ENCODE measurements at places on chromosomes 13 and 19. TPM values are rescaled to one million over a fixed set of nuclear protein-coding genes. Genes with fewer than 3 reads are reported as not detected.

- DNase-seq = peak; percentile 26
Observed at GRCh38 chr13:30971575-30971974, 39.1 kb downstream of the TEX26 start.

DNA sequence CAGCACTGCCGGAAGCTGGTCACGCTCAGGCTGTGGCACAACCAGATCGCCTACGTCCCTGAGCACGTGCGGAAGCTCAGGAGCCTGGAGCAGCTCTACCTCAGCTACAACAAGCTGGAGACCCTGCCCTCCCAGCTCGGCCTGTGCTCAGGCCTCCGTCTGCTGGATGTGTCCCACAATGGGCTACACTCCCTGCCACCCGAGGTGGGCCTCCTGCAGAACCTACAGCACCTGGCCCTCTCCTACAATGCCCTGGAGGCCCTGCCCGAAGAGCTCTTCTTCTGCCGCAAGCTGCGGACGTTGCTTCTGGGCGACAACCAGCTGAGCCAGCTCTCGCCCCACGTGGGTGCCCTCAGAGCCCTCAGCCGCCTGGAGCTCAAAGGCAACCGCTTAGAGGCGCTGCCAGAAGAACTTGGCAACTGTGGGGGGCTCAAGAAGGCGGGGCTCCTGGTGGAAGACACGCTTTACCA is 3.2 kb upstream of the MAP2K7 start:
- DNase-seq = no peak

DNA sequence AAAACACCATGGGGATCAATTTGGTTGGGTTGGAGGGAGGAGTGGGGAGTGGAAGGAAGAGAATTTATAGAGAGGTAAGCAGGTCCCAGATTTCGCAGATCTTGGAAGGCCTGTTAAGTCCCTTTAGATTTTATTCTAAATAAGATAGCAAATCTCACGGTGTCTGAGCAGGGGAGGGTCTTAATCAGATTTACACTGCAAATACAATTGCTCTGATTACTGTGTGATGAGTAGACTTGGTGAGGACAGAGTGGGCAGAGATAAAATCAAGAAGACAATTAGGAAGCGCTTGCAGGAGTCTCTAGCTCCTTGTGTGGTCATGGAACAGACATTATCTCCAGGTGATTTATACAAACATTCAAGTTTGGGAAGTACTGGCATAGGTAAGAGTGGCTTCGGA is 126.0 kb downstream of the GPC6 start:
- no peak for DNase-seq

DNA sequence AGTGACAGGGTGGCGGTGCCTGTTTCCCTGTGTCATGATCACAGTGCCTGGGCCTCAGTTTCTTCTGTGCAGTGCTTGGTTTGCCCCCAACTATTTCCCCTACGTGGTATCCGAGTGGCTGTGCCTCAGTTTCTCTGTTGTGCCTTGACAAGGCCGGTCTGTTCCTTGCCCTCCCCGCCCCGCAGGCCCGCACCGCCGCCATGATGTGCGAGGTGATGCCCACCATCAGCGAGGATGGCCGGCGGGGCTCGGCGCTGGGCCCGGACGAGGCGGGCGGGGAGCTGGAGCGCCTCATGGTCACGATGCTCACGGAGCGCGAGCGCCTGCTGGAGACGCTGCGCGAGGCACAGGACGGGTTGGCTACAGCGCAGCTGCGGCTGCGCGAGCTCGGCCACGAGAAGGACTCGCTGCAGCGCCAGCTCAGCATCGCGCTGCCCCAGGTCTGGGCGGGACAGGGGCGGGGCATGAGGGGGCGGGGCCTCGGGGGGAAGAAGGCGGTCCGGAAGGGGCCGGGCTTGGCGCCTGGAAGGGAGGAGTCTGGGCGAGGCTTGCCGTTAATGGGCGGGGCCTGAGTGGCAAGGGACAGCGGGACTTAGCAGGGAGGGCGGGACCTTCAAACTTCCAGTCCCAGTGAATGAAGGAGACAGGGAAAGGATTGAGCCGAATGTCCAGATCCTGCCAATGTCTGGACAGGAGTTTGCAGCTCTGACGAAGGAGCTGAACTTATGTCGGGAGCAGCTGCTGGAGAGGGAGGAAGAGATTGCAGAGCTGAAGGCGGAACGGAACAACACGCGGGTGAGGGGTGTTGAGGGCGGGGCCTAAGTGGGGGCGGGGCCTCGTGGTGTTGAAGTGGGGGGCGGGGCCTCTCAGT is 8.6 kb downstream of the PPFIA3 start:
- DNase-seq = peak; percentile 97

- DNase-seq = peak; percentile 71
Observed at GRCh38 chr13:111046590-111047141, 68.4 kb upstream of the ARHGEF7 start.

- no peak for DNase-seq
Observed at GRCh38 chr13:105363261-105364190, 1171.9 kb downstream of the EFNB2 start.

- DNase-seq = no peak
Observed at GRCh38 chr13:79382545-79383275, 23.3 kb downstream of the RBM26 start.

ONECUT3 gene
- not detected for total RNA-seq

ZNF256 gene
- total RNA-seq = 5.2 TPM

BCAM gene
- 10.3 TPM for total RNA-seq
